ENCODE measurements at places on chromosomes 1 and 21. TPM values are rescaled to one million over a fixed set of nuclear protein-coding genes. Genes with fewer than 3 reads are reported as not detected.
A peak's percentile ranks its signal among the peaks of the same experiment; 100 is the strongest.

DNA sequence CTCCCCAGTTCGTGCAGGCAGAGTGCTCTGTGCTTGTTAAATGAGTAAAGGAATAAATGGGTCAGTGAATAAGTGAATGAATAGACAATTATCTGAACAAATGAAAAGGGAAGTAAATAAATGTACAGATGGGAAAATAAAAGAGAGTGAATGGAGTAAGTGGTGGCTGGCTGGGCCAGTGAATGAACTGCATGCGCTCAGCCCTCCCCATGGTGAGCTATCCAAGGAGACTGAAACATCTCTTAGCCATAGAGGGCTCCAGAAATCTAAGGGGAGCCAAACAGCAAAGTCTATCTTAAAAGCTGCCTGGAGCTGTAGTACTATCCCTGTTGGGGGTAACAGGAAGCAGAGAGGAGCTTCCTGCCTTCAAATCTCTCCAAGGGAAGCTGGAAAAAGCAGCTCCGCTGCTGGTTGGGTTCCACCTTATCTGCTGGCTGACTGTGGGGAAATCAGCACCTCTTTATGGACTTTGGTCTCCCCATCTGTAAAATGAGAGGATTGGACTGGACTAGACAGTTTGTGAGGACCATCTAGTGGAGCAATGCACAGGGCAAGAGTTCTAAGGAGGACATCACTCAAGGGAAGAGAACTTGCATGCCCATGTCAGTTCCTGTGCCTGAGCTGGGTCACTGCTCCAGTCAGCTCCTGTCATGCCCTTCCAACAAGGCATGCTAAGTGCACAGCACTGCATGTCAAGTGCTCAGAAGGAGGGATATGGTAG is 77.9 kb downstream of the TRABD2B start:
- H3K4me3 ChIP-seq, result no peak overlapping the region
- DNase-seq, result no peak
- H3K27ac ChIP-seq, result no peak overlapping the region
- no peaks in the 10 kb centered on the region for H3K36me3 ChIP-seq
- no peaks in the 10 kb centered on the region for H3K27me3 ChIP-seq

DNA sequence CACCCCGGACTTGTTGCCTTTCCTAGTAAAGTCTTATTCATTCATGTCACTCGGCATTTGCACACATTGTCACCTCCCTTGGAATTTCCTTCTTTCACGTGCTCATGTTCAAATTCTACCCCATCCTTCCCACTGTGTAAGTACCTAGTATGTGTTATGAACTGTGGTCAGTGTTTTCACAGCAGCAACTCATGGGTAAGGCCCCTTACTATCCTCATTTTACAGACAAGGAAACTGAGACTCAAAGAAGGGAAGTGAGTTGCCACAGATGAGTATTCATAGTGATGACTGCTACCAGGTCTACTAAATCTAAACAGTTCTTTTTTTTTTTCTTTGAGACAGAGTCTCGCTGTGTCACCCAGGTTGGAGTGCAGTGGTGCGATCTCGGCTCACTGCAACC is 10.5 kb downstream of the CITED4 start:
- H3K36me3 ChIP-seq, result no peaks in the 10 kb centered on the region
- no peak for DNase-seq
- peaks cover 6% of the 10 kb centered on the region for H3K4me1 ChIP-seq
- H3K27ac ChIP-seq, result no peak overlapping the region

DNA sequence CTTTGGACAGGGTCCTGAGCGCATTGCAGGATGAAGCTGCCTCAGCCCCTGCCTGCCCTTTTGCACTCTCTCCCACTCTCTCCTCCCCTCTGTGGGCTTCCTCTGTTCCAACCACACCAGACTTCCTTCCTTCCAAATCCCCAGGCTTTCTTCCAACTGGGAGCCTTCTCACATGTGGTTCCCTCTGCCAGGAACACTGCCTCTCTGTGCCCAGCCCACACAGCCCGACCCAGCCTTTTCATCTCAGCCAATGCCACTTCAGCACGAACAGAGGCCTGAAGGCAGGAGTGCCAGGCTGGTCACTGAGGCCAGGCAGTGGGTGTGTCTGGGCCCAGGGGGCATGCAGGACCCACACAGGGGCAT is 5.9 kb downstream of the SELENON start:
- no peaks in the 10 kb centered on the region for H3K27me3 ChIP-seq
- H3K4me1 ChIP-seq, result peaks cover 91% of the 10 kb centered on the region
- H3K36me3 ChIP-seq, result peaks cover 58% of the 10 kb centered on the region
- no peak for DNase-seq
- no peak overlapping the region for H3K4me3 ChIP-seq
- peak overlapping the region; percentile 43 for H3K27ac ChIP-seq

DNA sequence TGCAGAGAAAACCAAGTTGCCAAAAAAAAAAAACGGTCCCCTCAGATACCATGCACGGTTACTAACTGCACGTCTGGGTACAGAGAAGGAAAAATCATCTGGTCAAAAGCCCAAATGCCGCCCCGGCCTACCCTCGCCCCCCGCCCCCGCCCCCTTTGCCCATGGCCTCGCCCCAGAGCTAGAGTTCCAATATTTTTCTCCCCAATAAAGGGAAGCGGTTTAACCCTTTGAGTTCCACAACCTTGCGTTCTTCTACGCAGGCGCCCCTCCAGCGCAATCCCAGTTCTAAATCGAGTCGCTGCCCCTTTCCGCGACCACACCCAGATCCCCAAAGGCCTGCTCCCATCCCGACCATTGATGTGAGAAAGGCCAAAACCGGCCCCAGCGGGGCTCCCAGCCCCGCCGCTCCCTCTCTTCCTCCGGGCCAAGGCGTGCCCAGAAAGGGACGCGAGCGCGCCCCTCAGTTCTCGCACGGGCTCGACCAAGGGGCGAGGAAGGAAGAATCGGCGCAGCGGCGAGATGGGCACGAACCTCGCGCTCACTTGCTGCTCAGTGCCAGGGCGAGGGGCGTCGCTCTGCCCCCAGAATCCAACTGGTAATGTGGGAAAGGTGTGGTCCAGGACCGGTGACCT is 797 bp downstream of the WDR47 start:
- peak; percentile 58 for DNase-seq
- no peaks in the 10 kb centered on the region for H3K27me3 ChIP-seq
- peak overlapping the region; percentile 97 for H3K4me3 ChIP-seq
- H3K4me1 ChIP-seq, result peaks cover 11% of the 10 kb centered on the region
- H3K36me3 ChIP-seq, result no peaks in the 10 kb centered on the region

DNA sequence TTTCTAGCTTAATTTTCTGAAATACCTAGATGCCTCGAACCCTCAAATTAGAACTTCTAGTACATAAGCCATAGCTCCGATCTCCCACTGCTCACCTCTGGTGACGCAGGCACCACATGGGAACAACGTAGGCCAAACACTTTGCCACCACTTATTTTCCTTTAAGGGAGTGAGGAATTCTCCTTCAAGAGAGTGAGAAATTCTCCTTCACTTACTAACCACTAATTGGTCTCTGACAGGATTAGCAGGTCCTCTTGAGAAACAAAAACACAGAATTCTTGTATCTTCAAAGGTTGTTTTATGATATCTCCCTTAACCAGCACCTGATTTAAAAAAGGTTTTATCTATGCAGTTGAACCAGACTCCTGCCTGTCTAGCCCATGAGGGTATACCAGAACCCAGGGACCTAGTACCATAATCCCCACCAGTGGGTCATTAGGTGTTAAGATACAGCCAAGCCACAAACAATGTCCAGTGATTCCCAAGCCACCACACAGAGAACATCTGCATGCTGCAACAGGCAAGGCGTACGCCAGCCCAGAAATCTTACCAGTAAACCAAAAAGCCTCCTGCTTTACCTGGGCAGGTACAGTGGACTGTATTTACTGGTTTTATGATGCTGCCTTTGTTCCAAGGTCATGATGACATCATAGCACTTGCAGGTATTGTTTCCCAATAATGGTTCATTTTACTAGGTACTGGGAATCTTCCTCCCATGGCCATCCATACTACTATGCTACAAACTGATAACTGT is 20.3 kb upstream of the CXADR start:
- H3K27ac ChIP-seq, result peak overlapping the region; percentile 32
- H3K4me1 ChIP-seq, result peaks cover 13% of the 10 kb centered on the region
- no peak for DNase-seq
- H3K27me3 ChIP-seq, result no peaks in the 10 kb centered on the region
- no peaks in the 10 kb centered on the region for H3K36me3 ChIP-seq

DNA sequence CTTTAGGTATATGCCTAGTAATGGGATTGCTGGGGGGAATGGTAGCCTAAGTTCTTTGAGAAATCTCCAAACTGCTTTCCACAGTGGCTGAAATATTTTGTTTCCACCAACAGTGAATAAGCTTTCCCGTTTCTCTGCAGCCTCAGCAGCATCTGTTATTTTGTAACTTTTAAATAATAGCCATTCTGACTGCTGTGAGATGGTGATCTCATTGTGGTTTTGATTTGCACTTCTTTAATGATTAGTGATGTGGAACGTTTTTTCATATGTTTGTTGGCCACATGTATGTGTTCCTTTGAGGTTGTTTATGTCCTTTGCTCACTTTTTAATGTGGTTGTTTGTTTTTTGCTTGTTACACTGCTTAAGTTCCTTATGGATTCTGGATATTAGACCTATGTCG is 237.4 kb downstream of the CENPF start:
- no peaks in the 10 kb centered on the region for H3K27me3 ChIP-seq
- H3K36me3 ChIP-seq, result no peaks in the 10 kb centered on the region
- H3K27ac ChIP-seq, result no peak overlapping the region
- no peak for DNase-seq
- no peaks in the 10 kb centered on the region for H3K4me1 ChIP-seq
- H3K4me3 ChIP-seq, result no peak overlapping the region

DNA sequence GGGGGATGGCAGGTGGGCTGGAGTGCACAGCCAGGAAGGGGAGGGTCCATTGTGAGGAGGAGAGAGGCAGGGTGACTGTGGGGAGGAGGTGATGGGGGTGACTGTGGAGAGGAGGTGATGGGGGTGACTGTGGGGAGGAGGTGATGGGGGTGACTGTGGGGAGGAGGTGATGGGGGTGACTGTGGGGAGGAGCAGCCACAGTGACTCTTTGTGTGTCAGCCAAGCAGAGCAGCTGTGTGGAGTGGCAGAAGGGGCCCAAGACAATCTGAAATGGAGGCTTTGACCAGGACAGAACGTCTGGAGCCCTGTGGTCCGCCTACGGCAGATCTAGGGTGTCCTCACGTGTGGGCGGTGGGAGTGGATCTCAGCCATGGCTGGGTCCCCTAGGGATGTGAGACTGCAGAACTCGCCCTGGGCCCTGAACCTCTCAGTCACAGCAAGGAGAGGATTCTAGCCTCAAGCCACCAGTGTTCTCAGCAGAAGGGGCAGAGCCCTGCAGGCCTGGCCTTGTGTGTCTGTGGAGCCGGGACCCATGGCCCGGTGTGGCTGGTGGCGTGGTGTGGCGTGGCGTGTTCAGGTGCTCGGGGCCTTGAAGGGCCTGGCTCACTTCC is 81.5 kb downstream of the OBSCN start:
- no peak overlapping the region for H3K4me3 ChIP-seq
- no peak overlapping the region for H3K27ac ChIP-seq
- H3K36me3 ChIP-seq, result peaks cover 31% of the 10 kb centered on the region
- H3K4me1 ChIP-seq, result no peaks in the 10 kb centered on the region
- H3K27me3 ChIP-seq, result no peaks in the 10 kb centered on the region

DNA sequence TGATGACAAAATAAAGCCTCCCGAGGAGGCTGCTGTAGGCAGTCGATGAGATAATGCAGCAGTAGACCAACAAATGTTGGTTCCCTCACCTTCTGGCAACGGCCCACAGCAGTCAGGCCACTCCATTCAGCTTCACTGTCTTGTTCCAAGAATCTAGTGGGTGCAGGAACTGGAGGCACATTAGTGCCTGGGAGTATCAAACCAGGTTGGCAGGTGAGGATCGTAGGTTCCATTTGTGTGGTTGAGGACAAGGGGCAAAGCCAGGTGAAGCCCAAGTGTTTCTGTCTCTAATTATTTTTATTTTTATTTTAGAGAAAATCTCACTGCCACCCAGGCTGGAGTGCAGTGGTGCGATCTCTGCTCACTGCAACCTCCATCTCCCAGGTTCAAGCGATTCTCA is 13.3 kb downstream of the FBXO2 start:
- no peak overlapping the region for H3K4me3 ChIP-seq
- peaks cover 20% of the 10 kb centered on the region for H3K27me3 ChIP-seq
- DNase-seq, result no peak
- H3K4me1 ChIP-seq, result no peaks in the 10 kb centered on the region

DNA sequence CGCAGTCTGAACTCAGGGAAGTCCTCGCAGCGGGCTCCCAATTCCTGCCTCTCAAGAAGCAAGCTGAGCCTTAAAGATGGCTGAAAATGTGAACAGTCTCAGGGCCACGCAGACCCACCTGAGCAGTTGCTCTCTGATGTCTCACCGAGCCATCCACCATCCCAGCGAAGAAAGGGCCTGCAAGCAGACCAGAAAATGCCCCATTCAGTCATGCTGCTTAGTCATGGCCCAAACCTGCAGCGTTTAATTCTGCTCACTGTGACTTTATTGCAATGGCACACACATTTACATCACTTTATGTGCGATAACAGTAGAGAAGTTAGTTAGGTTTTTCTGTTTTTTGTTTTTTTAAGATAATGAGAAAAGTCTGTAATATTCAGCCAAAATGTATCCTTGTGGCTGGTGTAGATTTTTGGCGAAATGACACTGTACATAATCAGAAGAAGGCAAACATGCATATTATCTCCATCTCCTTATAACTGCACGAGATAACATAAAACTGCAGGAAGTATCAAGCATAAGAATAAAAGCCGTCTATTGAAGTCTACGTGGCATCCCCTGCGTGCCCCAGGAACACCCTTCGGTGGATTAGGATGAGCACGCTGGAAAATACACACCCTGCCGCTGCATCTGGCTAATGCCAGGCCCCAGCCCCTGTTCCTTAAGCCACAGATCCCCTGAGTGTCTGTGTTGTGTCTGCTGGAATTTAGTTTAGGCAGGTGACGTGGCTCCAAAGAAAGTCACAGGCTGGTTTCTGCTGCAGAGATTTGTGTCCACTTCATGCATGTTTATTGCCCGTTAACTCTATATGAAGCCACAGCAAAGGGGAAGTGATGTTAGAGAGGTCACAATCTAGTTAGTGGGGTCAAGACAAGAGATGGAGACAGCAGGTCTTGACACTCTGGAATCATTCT is 119.8 kb upstream of the IRF2BP2 start:
- no peaks in the 10 kb centered on the region for H3K36me3 ChIP-seq
- H3K27me3 ChIP-seq, result no peaks in the 10 kb centered on the region
- no peak for DNase-seq
- no peak overlapping the region for H3K27ac ChIP-seq
- H3K4me3 ChIP-seq, result no peak overlapping the region

GRCh38 chr1:159602501-159602999 is 14.9 kb downstream of the APCS start:
- H3K4me1 ChIP-seq, result no peaks in the 10 kb centered on the region
- no peaks in the 10 kb centered on the region for H3K27me3 ChIP-seq
- no peak overlapping the region for H3K4me3 ChIP-seq
- no peak for DNase-seq

Gene DMBX1
- not detected for total RNA-seq

Gene TCEA3
- 41.9 TPM for total RNA-seq

Gene RGS13
- 5.0 TPM for total RNA-seq

Gene SLFNL1
- total RNA-seq, result 4.8 TPM

Gene AUNIP
- not detected for total RNA-seq

Gene PDZK1IP1
- total RNA-seq, result 22.6 TPM

Gene LCE1A
- total RNA-seq, result not detected

Gene IPO13
- 28.2 TPM for total RNA-seq

Data from lower lobe of right lung (tissue), 2 donors.